ENCODE measurements at places on chromosomes 5 and 9. TPM values are rescaled to one million over a fixed set of nuclear protein-coding genes. Genes with fewer than 3 reads are reported as not detected.
A peak's percentile ranks its signal among the peaks of the same experiment; 100 is the strongest.

PRRX2 gene
- not detected for total RNA-seq

FAM81B gene
- not detected for total RNA-seq

TRIM36 gene
- 0.92 TPM for total RNA-seq

DEPDC1B gene
- total RNA-seq: not detected

OR1J2 gene
- total RNA-seq: not detected

CXCL14 gene
- 19.3 TPM for total RNA-seq

INSL6 gene
- total RNA-seq: not detected

IL4 gene
- total RNA-seq: not detected

RAPGEF6 gene
- 8.2 TPM for total RNA-seq

CARD9 gene
- total RNA-seq: 0.51 TPM

OLFM1 gene
- total RNA-seq: 8.5 TPM

PCDHA10 gene
- 0.05 TPM for total RNA-seq

DNA sequence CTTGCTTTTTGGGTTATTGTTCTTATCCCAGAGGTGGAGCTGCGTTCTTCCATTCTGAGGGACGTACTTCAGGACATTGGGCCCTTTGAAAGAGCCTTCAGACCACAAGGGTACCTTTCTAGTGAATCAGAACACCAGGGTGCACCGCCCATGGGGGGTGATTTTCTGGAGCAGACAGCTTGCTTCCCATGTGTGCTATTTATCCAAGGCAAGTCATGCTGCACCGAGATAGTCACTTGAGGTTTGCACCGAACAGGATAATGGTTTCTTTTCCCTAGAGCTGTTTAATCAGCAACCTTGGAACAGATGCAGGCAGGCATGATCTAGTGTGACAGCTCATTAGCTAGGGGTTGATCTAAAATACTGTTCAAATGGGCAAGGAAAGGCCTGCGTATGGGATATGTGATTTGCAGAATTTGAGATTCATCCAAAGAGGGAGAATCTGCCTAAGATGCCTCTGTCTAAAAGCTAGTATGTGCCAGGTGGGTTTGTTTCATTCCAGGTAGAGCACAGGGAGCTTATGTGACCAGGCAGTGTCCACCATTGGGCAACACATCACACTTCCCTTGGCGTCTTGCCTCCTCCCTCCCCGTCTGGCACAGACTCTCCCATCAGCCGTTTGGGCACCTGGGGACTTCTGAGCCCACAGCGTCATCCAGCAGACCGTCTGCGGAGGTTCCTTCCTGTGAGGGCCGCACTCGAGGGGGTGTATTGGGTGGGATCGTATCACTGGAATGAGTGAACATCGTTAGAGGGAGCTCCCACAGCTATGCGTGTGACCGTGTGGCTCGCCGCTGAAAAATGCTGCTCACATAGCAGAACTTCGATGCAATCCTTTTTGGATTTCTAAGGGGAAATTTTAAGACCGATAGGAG, 23.0 kb downstream of the ABL1 start:
- DNase-seq: peak; percentile 25

GRCh38 chr5:28226407-28226806, 1188.0 kb upstream of the CDH9 start:
- no peak for DNase-seq

GRCh38 chr5:82850393-82850792, 226.8 kb downstream of the TMEM167A start:
- no peak for DNase-seq

DNA sequence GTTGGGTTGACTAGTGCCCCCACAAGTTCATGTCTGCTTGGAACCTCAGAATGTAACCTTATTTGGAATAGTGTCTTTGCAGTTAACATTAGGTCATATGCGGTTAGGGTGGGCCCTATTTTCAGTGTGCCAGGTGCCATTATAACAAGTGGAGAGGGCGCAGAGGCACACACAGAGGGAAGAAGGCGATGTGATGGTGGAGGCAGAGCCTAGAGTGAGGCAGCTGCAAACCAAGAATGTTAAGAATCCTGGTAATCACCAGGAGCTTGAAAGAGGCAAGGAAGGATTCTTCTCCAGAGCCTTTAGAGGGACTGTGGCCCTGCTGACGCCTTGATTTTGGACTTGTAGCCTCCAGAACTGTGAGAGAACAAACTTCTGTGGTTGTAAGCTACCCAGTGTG, 10.9 kb downstream of the GPR107 start:
- no peak for DNase-seq

DNA sequence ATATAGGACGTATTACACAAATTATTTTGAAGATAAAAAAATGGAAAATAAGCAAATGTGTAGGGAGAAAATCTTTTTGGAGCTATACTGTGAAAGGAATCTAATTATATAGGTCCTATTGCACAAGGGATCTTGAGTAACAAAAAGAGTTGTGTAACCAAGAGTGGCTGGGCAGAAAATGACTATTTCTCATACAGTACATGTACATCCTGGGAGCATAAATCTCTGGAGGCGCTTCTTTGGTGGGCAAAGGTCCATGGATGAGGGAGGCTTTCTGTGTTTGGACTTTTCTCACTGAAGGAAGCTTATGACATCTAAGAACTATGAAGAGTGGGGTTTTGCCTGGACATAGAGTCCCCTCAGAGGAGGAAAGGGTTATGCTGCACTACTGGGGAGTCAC, 29.8 kb downstream of the ANKS6 start:
- no peak for DNase-seq

GRCh38 chr9:23555851-23556250, 270.2 kb downstream of the ELAVL2 start:
- DNase-seq: no peak

- DNase-seq: no peak
Measured at GRCh38 chr9:92808726-92809451, 44.3 kb upstream of the BICD2 start.

- DNase-seq: peak; percentile 21
Measured at GRCh38 chr9:74951725-74952151, 974 bp downstream of the C9orf40 start.

DNA sequence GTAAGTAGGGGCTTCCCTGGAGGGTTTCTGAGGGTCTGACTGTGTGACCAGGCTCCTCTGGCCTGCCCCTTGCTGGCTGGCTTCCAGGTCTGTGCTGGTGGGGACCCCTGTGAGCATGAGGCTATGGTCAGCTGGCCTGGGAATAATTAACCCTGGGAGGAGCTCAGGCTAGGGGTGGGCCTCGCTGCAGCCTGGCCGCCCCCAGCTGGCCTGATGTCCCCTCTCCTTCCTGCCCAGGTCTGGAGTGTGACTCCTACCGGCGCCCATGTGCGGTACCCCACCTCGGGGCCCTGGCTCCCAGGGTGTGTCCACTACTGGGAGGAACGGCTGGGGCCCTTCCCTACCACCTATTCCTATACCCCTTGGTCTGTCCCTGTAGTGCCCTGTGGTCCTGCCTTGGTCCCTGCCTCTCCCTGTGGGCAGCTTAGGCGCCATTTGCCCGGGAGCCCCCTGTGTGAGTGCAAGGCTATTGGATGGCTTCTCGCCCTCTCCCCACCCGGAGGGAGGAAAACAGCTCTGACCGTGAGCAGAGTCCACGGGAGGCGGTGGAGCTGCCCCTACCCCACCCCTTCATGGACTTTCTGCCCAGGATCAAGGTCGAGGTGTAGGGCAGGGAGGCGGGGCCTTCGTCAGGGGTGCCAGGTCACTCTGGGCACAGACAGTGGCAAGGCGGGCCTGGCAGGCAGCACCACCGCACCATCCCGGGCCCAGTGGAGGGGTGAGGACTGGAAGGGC, 9.4 kb downstream of the RXRA start:
- DNase-seq: peak; percentile 68

DNA sequence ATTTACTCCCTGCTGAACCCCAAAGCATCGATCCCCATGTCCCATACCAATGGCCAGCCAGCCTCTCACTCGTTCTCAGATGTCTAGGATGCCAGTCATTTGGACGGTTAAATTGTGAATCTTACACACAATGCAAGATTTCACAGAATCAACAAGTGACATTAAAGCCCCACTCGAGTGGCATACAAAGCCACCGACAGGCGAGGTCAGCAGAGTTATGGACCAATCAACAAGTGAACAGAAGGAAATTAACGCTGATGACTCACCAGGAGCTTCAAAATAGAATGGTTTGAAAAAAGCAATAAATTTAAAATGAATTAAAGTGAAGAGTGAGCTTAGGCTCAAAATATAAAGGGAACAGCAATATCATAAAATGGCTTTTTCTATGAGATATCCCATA, 8.2 kb upstream of the RUFY1 start:
- DNase-seq: no peak

GRCh38 chr9:1871626-1872419, 143.3 kb upstream of the SMARCA2 start:
- no peak for DNase-seq

- no peak for DNase-seq
Measured at GRCh38 chr9:14554886-14555285, 138.3 kb downstream of the ZDHHC21 start.

- DNase-seq: no peak
Measured at GRCh38 chr9:98570055-98570454, 138.7 kb downstream of the GABBR2 start.

- no peak for DNase-seq
Measured at GRCh38 chr5:82058710-82059109, 86.9 kb downstream of the ATG10 start.

DNA sequence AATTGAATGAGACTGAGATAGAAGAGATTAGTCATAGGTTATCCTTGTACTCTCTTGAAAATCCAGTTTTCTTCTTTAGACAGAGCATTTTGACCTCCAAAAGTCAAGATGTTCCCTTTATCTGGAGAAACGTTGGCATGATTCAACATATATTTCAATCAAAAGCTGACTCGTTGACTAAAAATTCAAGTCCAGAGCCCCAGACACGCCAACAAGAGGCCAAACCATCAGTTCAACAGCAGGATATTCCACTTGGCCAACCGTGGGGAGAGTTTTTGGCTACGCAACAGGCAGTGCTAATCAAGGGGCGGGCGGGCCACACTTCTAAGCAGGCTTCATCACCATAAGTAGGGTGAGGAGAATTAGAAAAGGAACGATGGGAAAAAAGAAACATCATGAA, 119.1 kb downstream of the SLIT3 start:
- DNase-seq: no peak

DNA sequence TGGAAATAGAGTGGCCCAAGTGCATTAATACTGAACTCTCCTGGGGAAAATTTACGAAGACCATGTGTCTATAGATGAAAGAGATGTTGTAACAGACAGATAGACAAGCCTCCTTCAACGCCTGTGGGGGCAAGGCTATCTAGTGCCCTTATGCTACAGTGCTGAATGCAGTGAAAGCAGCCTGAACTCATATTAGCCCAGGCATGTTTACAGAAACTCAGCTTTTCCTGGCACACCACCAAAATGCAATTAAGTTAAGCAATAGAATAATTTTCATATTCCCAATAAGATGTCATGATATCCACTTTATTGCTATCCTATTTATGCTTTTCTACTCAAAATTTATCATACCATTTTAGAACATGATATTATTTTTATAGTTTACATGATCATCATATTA, 277.0 kb downstream of the DIRAS2 start:
- no peak for DNase-seq

DNA sequence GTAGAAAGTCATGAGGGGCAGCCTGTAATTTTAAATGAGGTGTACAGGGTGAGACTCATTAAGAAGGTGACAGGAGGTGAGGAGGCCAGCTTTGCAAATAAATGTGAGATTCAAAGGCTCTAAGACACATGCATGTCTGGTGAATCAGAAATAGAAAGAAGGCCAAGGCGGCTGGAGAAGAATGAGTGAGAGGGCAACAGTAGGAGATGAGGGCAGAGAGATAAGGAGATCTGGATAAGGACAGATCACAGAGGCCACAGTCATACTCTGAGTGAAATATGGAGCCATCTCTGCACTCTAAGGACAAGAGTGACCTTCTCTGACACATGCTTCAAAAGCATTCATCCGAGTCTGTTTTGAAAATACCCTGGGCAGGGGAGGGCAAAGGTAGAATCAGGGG, 90.7 kb downstream of the RAD23B start:
- DNase-seq: no peak

GRCh38 chr5:107486489-107486888, 184.2 kb downstream of the EFNA5 start:
- no peak for DNase-seq

GRCh38 chr5:157855404-157855994, 3.4 kb downstream of the CLINT1 start:
- no peak for DNase-seq

GRCh38 chr9:117771136-117771535, 66.9 kb downstream of the TLR4 start:
- DNase-seq: no peak

- no peak for DNase-seq
Measured at GRCh38 chr5:7856855-7857254, 5.9 kb upstream of the CFAP90 start.

GRCh38 chr9:83047839-83048775, 14.8 kb downstream of the RASEF start:
- DNase-seq: no peak

- no peak for DNase-seq
Measured at GRCh38 chr9:134919303-134919702, 1.6 kb upstream of the FCN1 start.

- DNase-seq: no peak
Measured at GRCh38 chr5:140420665-140421361, 19.2 kb downstream of the ANKHD1 start.

GRCh38 chr9:110083866-110084265, 124.1 kb downstream of the C9orf152 start:
- DNase-seq: no peak

GRCh38 chr9:13550519-13550918, 271.0 kb upstream of the MPDZ start:
- no peak for DNase-seq

DNA sequence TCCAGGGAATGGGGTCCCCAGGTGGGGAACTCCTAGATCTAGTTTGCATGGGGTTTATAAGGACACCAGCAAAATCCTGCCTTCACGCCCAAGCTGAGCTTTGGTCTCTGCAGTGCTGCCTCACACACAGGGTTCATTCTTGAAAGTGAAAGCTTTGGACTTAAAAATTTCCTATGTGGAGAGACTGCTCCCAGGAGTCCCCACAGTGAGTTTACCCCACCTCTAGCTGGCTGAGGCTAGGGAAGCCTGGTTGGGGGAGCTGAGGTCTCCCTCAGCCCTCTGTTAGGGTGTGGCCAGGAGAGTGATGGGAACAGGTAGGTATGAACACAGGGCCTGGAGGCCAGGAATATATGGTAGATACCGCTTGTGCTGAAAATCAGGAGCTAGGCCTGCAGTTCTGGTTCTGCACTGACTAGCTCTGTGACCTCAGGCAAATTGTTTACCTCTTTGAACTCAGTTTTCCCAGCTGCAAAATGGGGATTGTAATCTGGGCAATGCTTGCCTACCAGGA, 41.5 kb upstream of the LARP1 start:
- no peak for DNase-seq

DNA sequence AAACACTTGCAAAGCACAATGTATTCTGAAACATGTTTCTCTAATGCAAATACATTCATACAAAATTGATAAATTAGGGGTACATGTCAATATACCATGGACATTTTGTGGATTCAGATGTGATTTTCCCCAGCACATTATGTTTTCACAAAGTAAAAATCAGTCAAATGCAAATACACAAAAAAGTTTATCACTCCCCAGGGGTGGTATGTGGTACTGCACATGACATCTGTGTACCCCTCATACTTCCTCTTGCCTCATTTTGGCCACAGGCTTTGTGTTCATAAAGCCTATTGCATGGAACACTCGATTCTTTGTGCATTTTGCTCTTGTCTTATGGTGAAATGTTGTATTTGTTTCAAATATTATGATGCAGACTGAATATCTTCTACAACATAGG, 116.8 kb upstream of the PDE4D start:
- no peak for DNase-seq

Measured in gastrocnemius medialis (tissue), 4 donors.